Lung (tissue), 17 donors: ENCODE measurements at places on chromosomes 13 and 19.

- peak; percentile 35 for DNase-seq
These were observed 4.0 kb downstream of the EBI3 start for GRCh38 chr19:4233282-4233853.

GRCh38 chr13:113126265-113127150 lies 3.9 kb downstream of the F10 start:
- no peak for DNase-seq

DNA sequence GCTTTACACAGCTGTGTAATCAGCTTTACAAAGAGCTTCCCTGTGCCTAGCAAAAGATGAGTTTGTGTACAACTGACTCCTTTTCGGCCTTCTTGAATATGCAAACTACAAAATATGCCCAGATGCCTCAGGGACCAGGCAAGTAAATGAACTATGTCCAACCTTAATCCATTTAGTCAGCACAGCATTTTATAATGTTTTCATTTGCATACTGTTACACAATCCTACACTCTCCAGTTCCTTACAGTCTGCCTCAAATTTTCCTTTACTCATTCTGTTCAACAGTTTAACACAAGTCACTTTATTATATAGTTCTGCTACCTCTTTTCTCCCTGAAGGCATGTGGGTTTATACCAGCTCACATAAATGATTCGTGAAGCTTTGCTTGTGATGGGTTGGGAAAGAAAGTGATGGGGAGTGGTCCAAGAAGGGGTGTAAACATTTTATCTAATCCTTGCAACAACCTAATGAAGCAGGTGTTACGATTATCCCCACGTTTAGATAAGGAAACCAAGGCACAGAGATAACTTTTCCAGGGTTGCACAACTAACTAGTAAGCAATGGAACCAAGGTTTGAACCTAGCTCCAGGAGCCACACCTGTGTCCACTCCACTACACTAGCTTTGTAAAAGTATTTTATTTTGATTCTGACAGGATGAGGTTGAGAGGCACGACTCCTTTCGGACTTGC lies 3.3 kb upstream of the USP12 start:
- DNase-seq: no peak

DNA sequence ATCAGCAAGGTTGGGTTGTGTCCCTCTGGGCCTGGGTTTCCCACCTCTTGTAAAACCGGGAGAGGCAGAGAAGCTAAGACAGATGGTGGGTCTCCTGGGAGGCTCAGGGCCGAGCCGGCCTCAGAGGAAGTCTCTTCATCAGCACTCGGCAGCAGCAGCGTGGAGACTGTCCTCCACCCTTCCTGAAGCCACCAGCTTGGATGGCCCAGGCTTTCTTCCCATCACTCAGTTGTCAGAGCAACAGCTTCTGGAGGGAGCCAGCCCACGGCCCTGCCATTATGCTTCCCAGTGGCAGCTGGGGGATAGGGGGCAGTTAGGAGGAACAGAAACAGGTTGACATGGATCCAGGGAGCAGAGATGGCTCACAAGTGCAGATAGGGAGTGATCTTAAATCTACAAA lies 191.0 kb downstream of the KATNAL1 start:
- DNase-seq: no peak

DNA sequence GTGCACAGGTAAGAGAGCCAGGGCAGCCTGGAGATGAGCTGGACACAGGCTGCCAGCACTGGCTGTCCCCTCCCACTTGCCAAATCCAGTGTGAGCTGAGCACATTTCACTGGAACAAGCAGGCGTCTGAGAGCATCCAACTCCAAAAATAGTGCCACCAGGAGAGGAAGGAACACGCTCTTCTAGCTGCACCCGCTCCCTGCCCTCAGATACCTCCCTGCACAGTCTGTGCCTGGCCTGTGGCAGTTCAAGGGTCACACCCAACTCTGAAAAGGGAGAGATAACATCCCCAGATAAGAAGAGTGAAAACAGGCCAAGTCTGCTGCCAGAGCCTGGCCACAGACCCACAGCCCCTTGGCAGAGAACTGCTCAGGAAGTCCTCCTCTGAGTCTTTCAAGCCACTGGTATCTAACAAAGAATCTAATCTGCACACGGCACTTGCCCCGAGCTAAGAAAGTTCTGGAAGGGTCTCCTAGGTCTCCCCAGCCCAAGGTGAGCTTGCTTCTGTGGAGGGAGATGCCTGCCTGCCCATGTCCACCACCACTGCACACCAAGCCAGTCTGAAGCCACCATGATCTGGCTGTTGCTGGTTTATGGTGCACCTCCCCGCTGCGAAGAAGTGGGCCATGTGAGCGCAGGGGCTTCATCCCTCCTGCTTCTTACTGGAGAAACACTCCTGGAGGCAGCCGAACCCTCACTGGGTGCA lies 14.7 kb downstream of the ELL start:
- no peak for DNase-seq

- no peak for DNase-seq
These were observed 109.2 kb upstream of the SLC7A1 start for GRCh38 chr13:29704648-29705047.

- no peak for DNase-seq
These were observed 352.0 kb downstream of the TSHZ3 start for GRCh38 chr19:30997222-30997621.

DNA sequence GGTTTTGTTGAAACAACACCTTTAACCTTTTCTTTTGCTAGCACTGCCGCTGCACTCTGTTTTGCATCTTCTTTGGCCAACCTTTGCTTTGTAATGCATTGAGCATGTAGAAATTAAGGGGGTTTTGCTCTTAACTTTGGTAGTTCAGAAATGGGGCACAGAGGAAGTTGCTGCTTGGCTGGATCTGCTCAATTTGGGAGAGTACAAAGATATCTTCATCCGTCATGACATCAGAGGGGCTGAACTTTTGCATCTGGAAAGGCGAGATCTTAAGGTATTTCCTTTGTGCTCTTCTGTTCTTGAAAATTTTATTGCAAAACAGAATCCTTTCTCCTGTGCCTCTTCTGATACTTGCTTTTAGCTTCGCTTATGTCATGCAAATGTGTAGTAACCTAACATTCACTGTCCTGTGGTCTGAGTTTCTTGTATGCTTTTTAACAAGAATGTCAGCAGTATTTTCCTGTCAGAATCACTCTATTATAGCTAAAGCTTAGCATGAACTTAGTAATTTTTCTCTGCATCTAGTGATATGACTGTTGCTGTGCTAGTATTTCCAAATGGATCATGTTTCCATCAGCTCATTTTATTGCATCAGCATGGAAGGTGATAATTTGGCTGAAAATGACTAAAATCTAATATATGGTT lies 50.7 kb upstream of the AKAP11 start:
- DNase-seq: peak; percentile 97

GRCh38 chr13:30016398-30016797 lies 166.0 kb upstream of the UBL3 start:
- DNase-seq: peak; percentile 39

GRCh38 chr13:97185291-97185690 lies 36.8 kb upstream of the MBNL2 start:
- no peak for DNase-seq

- DNase-seq: no peak
These were observed 235.6 kb upstream of the SOX21 start for GRCh38 chr13:94947965-94948371.

GRCh38 chr13:113926301-113926761 lies 47.5 kb downstream of the C13orf46 start:
- no peak for DNase-seq

GRCh38 chr13:41492432-41493260 lies 35.3 kb downstream of the RGCC start:
- peak; percentile 56 for DNase-seq

- no peak for DNase-seq
These were observed 56.5 kb downstream of the INTS6 start for GRCh38 chr13:51396352-51396751.

- DNase-seq: no peak
These were observed 10.6 kb upstream of the NFIX start for GRCh38 chr19:12984683-12985048.

GRCh38 chr19:42216653-42217519 lies 591 bp downstream of the DEDD2 start:
- DNase-seq: peak; percentile 43

GRCh38 chr13:100131863-100132574 lies 43.1 kb downstream of the PCCA start:
- DNase-seq: no peak

DNA sequence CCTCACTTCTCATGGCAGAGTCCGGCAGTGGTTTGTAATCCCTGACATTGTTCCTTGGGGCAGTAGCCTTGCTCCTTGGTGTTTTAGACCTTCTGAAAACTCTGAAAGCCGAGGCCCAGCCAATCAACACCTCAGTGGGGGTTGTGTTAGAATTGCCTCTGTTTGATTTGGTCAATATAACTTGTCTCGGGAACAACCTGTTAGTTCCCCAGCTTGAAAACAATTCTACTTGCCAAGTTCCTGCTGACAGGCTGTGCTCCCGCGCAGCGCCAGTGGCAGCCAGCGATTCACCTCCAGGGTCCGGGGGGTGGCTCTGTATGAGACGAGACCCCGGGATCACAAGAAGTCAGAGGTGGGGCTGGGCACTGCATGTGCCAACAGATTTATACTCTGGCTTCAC lies 81.4 kb upstream of the MEDAG start:
- no peak for DNase-seq

GRCh38 chr13:22883956-22884355 lies 296.8 kb upstream of the SGCG start:
- no peak for DNase-seq

- DNase-seq: no peak
These were observed 143.5 kb downstream of the RXFP2 start for GRCh38 chr13:31882794-31883193.

GRCh38 chr13:106570299-106570852 lies 2.4 kb upstream of the ARGLU1 start:
- peak; percentile 64 for DNase-seq

- DNase-seq: no peak
These were observed 1411.0 kb upstream of the SLC10A2 start for GRCh38 chr13:104477261-104477660.

GRCh38 chr13:37326334-37326733 lies 220.9 kb upstream of the CSNK1A1L start:
- peak; percentile 84 for DNase-seq

- DNase-seq: peak; percentile 11
These were observed 17.6 kb downstream of the TJP3 start for GRCh38 chr19:3725640-3726310.
